ENCODE measurements at places on chromosomes 2 and 18. TPM values are rescaled to one million over a fixed set of nuclear protein-coding genes. Genes with fewer than 3 reads are reported as not detected.
A peak's percentile ranks its signal among the peaks of the same experiment; 100 is the strongest.

Gene SP9
- total RNA-seq = 1.4 TPM

Gene GFPT1
- total RNA-seq = 49.5 TPM

Gene PASK
- total RNA-seq = 26.1 TPM

Gene HAAO
- 23.3 TPM for total RNA-seq

Gene ANKZF1
- total RNA-seq = 58.3 TPM

Gene FLACC1
- total RNA-seq = 1.1 TPM

Gene LYG1
- 2.2 TPM for total RNA-seq

DNA sequence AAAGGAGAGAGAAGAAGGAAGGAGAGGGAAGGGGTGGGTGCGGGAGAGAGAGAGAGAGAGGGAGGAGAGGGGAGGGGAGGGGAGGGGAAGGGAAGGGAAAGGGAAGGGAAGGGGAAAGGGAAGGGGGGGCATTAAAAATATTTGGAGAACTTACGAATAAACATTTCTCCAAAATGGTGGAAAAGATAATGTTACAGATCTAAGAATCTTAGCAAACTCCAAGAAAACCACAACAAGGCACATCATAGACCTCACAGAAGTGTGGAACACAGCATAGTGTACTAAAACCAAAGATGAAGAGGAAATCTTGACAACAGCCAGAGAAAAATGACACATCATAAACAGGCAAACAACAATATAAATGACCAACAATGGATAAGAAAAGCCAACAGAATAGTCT lies 83.1 kb downstream of the CRACDL start:
- H3K27me3 ChIP-seq = peaks cover 33% of the 10 kb centered on the region
- no peaks in the 10 kb centered on the region for H3K36me3 ChIP-seq
- no peak overlapping the region for H3K4me3 ChIP-seq
- H3K4me1 ChIP-seq = no peaks in the 10 kb centered on the region
- H3K27ac ChIP-seq = no peak overlapping the region

GRCh38 chr18:37265382-37265781 lies 300.2 kb downstream of the CELF4 start:
- DNase-seq = no peak
- H3K4me1 ChIP-seq = no peaks in the 10 kb centered on the region
- H3K4me3 ChIP-seq = no peak overlapping the region
- H3K27me3 ChIP-seq = peaks cover 65% of the 10 kb centered on the region
- H3K27ac ChIP-seq = no peak overlapping the region
- H3K36me3 ChIP-seq = no peaks in the 10 kb centered on the region

DNA sequence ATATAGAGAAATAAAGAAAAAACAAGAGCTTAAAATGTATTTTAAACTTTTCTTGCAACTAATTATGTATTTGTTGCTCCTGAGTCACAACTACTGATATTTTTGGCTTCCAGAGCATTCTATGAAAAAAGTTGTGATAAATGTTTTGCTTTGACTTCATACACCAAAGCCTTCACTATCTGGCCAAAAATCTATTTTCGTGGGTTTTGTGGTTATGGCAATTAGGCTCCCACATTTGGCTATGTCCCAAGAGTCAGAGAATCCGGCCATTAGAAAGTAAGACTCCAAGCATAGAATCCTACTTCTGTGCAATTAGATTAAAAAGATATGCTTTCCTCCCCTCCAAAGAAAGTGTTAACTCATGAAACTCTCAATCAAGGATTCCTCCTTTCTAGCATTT lies 1456.1 kb upstream of the ACVR2A start:
- H3K4me3 ChIP-seq = no peak overlapping the region
- DNase-seq = no peak
- peaks cover 2% of the 10 kb centered on the region for H3K4me1 ChIP-seq
- H3K27me3 ChIP-seq = peaks cover 34% of the 10 kb centered on the region
- no peaks in the 10 kb centered on the region for H3K36me3 ChIP-seq

DNA sequence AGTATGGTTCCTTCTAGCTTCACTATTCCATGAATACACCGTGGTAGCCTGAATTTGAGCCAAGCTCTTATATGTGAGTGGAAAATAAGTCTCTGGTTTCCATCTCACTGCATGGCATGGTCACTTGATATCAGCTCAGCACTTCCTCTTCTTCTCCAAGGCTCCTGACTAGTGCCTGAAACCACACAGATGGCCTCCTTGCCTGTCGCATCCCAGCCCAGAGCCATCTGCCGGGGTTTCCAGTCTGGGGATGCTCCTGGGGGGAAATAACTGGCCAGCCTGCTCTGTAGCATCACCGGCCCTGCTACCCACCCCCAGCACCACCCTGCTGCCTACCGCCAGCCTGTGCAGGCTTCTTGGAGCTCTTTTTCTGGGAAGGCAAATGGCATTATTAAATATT lies 7.7 kb upstream of the MARCHF4 start:
- H3K27ac ChIP-seq = no peak overlapping the region
- no peaks in the 10 kb centered on the region for H3K36me3 ChIP-seq
- no peak overlapping the region for H3K4me3 ChIP-seq
- no peak for DNase-seq
- H3K27me3 ChIP-seq = peaks cover 52% of the 10 kb centered on the region

DNA sequence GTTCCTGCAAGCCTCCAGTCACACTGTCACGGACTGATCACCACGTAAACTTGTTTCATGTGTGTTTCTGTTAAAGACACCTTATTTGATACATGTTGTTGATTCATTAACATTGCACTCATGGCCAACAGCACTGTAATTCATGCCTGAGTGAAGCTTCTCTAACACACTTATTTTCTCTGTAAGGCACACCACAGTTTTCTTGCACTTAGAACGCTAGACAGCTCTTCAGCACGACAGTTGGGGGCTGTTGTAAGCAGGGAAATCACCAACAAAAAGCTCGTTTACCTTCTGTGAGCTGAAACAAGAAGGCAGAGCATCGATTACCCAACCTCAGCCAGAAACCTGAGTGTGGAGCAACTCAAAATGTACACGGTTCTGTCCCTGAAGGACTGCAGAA lies 28.1 kb downstream of the TNFRSF11A start:
- no peak for DNase-seq
- H3K4me1 ChIP-seq = no peaks in the 10 kb centered on the region
- no peak overlapping the region for H3K27ac ChIP-seq
- no peaks in the 10 kb centered on the region for H3K36me3 ChIP-seq
- peaks cover 4% of the 10 kb centered on the region for H3K27me3 ChIP-seq

DNA sequence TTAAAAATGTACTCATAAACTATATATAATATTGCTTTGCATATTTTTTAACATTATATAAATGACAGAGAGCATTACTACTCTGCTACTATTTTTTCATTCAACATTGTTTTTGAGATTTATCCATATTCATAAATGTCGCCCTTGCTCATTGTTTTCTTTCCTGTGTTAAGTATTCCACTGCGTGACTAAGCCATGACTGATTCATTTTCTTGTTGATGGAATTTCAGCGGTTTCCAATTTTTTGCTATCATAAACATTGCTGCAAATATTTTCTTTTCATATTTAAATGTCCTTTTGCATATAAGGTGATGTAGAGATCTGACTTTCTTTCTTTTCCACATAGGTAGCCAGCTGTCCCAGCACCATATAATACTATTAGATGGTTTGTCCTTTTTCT lies 57.6 kb downstream of the SFXN5 start:
- no peaks in the 10 kb centered on the region for H3K4me1 ChIP-seq
- H3K4me3 ChIP-seq = no peak overlapping the region
- no peak overlapping the region for H3K27ac ChIP-seq
- H3K36me3 ChIP-seq = peaks cover 11% of the 10 kb centered on the region

- no peak overlapping the region for H3K4me3 ChIP-seq
- no peak for DNase-seq
- H3K36me3 ChIP-seq = no peaks in the 10 kb centered on the region
- H3K27me3 ChIP-seq = no peaks in the 10 kb centered on the region
Observed at GRCh38 chr2:43541165-43541564, 54.7 kb downstream of the THADA start.

- no peak overlapping the region for H3K27ac ChIP-seq
- peaks cover 3% of the 10 kb centered on the region for H3K36me3 ChIP-seq
Observed at GRCh38 chr18:79952996-79953559, 1.6 kb upstream of the SLC66A2 start.

DNA sequence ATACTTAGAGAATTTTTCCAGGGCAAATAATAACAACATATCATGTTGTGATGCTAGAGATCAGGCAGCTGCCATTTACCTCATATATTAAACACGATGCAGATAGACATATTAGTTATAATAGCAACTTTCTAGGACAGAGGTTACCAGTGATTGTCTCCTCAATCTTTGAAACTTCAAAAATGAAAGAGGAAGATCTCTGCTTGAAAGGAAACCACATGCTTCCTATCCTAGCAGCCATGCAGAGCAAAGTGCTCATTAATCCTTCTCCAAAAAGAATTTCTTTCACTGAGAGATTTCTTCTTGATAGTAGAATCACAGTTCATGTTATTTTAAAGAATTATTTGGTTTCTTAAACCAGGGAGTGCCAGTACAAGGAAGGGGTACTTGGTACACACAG lies 317.2 kb downstream of the CPS1 start:
- H3K27me3 ChIP-seq = no peaks in the 10 kb centered on the region
- H3K4me3 ChIP-seq = no peak overlapping the region
- H3K36me3 ChIP-seq = no peaks in the 10 kb centered on the region
- no peak overlapping the region for H3K27ac ChIP-seq
- no peak for DNase-seq

DNA sequence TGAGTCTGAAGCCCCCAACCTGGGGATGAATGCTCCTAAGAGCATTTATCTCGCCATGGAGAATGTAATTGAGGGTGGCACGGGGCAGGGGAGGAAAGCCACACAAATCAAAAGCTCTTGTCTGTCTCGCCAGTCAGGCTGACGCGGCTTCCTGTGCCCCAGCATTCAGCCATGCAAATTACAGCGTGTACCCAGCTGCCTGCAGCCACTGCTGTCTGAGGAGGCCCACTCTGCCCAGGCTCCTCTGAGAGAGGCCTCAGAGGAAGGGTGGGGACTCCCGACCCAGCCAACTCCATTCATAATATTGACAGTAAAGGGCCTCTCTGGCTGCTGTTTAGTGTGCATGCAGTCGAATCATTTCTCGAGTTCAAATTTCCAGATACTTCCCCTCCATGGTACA lies 22.0 kb downstream of the SMAD7 start:
- no peaks in the 10 kb centered on the region for H3K27me3 ChIP-seq
- peaks cover 98% of the 10 kb centered on the region for H3K4me1 ChIP-seq
- DNase-seq = no peak
- H3K27ac ChIP-seq = peak overlapping the region; percentile 99
- peak overlapping the region; percentile 57 for H3K4me3 ChIP-seq

DNA sequence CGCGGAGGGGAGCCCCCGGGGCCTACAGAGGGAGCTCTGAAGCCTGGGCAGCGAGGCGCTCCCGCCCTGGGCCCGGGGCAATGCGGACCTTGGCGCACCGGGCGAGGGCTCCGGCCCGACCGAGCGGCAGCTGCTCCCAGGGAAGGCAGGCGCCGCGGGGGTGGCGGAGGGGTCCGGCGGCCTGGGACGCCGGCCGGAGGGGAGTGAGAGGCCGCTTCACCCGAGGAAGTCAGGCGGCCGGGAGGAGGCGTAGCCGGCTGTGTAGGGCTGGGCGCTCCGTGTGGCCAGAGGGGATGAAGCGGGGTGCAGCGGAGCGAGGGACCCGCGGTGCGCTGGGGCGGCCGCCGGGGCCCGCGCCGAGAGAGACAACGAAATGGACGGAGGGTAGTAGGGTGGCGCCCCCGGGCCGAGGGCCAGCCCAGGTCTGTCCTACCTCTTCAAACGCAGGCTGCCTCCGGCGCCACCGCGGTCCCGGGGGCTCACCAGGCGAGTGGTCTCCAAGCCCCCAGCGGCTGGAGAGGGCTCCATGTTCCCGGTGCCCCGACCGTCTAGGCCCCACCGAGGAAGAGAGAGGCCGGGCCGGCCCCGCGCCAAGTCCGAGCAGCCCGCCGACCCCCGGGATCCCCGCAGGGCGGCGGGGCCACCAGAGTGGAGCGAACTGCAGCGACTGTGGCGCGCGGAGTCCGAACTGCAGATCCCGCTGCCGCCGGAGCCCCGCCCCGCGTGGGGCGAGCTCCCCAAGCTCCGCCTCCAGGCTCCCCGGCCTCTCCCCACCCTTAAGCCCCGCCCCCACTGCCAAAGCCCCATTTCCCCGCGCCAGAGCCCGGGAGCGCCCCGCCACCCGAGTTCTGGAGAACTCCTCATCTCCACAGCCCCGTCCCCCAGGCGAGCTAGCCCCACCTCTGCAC lies at the start of gene SLC30A3:
TSS of gene SLC30A3 (minus strand) at position 669 of the 908 bp plus-strand sequence. CDS start at position 528, 141 bp downstream.
- H3K36me3 ChIP-seq = no peaks in the 10 kb centered on the region
- H3K4me3 ChIP-seq = peak within 1 kb of the TSS; percentile 77
- H3K4me1 ChIP-seq = peaks cover 22% of the 10 kb centered on the region
- no peak within 1 kb of the TSS for H3K27ac ChIP-seq
- H3K27me3 ChIP-seq = peaks cover 40% of the 10 kb centered on the region

All from mesothelial cell of epicardium (in vitro differentiated cells).